Left ventricle myocardium superior (tissue), 1 donor: ENCODE measurements at places on chromosomes 7 and 10. TPM values are rescaled to one million over a fixed set of nuclear protein-coding genes. Genes with fewer than 3 reads are reported as not detected.

DNA sequence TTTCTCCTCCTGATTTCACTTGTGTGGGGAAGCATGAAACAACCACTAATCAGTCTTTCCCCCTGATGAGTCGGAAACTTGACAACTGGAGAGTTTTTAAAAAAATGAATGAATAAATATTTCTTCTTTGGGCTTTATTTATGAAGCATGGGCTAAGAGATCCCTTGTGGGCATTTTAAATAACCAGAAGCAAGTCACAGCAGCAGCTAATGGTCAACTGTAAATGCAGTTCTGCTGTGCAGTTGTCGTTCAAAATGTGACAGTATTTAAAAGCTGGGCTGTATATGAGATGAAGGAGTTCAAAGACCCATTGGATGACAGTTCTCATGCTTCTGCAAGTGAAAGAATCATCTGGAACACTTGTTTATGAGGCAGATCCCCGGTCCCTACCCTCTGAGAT is 54.1 kb downstream of the STEAP1B start:
- no peak for DNase-seq

DNA sequence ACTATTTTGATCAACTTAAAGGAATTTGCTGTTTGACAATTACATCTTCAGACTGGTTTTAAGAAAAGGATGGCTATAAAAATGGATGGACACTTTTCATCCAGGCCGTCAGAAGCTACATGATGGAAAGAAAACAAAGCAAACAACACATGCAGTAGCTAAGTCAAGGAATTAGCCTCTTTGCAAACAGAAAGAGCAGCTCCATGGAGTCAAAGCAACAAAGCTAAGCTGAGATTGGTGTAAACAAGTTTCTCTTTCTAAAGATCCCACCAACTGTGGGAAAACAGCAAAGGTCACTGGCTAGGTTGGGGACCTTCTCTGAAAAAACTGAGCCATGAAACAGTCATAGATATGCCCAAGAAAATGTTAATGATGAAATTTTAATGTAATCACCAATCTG is 98.9 kb downstream of the RNF133 start:
- DNase-seq: no peak

The OPN1SW gene
- not detected for total RNA-seq

The ECHDC3 gene
- total RNA-seq: 94.6 TPM

The HGF gene
- 2.4 TPM for total RNA-seq

The FAM131B gene
- 0.57 TPM for total RNA-seq
